ENCODE measurements at places on chromosomes 7 and 10.

- DNase-seq = no peak
Measured at GRCh38 chr10:28624351-28624750, 53.0 kb upstream of the BAMBI start.

- no peak for DNase-seq
Measured at GRCh38 chr7:128160296-128160695, 80.8 kb upstream of the LEP start.

DNA sequence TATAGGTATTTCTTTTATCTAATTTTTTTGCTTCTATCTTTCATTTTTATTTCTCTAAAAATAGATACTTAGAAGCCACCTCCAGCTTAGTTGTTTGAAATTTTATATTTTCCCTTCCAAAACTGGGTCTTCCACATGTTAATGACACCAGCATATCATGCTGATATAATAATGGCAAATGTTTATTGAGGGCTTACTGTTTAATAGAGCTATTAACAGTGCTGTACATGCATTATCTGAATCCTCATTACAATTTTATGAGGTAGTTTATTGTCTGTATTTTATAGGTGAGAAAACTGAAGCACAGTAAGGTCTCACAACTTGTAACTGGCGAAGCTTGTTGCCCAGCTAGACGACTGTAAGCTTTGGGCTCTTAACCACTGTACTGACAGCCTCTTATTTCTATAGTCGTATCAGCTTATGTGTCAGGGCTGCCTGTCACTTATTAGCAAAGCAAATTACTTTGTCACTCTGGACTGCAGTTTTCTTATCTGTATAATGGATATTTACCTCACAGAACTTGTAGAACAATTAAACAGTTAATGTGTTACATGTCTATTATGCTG lies 51.2 kb downstream of the ANKIB1 start:
- DNase-seq = no peak

DNA sequence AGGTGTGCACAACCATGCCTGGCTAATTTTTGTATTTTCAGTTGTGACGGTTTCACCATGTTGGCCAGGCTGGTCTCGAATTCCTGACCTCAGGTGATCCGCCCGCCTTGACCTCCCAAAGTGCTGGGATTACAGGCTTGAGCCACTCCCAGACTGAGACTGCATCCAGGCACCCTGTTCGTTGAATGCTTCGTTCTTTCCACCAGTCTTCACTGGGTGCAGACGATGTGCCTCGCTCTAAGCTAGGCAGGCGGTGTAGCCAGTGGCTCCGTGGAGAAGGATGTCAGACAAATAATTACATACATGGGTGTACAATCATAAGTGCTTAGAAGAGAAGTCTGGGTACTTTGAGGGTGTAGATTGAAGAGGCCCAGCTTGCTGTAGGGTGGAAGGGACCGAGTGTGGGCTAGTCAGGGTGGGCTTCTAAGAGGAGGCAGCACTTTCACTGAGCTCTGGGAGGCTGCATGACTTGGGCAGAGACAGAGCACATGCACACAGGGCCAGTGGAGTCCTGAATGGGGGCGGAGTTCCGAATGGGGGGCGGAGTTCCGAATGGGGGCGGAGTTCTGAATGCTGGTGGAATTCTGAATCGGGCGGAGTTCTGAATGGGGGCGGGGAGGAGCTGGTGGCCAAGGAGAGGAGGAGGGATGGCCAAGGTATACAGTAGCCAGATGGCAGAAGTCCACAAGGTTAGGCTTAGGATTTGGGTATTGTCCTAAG lies 74.3 kb downstream of the COL26A1 start:
- no peak for DNase-seq

DNA sequence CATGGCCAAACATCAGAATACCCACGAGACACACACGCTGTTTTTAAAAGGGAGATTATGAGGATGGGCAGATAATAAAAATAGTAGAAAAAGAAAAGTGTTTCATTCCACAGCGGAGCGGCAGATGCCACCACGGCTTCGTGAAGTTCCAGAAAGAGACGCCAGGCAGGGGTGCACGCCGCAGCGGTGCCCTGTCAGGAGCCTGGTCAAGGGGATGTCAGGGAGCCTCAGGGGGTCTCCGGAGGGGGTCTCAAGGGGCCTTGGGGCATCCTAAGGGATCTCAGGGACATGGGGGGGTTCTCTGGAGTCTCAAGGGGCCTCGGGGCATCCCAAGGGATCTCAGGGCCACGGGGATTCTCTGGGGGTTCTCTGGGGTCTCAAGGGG lies 253.4 kb downstream of the ZMYND11 start:
- no peak for DNase-seq

DNA sequence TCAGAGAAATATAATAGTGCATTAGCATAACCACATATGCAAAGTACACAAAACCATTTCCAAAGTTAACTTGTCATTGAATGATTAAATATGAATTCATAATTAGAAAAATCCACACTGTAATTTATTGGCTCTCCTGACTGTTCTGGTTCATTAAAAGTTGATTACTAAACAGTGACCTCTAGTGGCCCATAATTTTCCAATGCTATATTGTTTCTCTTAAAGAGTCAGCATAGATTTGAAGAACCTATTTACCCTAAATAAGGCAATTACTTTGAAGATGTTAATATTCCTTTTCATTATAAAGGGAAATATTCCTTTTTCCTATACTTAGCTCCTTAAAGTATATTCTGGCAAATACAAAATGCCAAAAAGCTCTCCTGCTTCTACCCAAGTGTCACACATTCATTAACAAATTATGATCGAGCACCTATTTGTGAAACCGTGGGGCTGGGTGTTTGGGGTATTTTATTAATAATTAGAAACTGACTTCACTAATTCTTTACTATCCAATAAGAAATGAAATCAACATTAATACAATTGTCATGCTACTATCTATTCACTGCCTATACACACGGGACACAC lies 86.2 kb downstream of the HIBADH start:
- no peak for DNase-seq

GRCh38 chr7:52289247-52289646 lies 746.2 kb upstream of the POM121L12 start:
- DNase-seq = no peak

DNA sequence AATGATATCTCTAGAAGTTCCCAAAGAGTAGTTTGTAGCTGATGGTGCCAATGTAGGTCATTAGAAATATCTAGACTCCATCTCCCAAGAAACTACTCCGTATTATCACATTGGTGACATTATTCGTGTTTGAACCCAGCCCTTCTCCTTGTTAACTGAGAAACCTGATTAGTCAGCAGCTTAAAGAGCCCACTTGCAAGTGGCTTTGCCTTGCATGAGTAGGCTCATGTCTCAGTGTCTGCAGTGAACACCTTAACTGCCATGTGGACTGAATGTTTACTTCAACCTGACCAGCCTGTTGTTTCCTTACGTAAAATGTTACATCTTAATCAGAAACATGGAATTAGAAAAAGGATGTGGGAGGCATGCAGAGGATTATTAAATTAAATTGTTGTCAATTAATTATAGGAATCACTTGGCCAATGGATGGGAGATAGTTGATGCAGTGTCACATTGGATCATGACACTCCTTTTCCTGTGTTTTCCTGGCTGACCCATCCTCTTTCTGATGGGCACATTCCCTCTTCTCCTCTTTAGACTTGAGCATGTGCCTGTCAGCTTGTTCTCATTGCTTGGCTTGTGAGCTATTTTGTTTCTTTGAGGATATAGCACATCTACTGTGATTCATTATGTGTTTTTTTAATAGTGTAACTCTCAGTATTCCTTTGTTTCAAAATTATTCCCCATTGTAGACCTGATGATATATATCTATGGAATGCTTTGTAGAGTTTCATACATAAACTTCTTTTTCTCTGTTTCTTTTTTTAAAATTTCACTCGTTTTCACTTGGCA lies 18.0 kb downstream of the STARD3NL start:
- DNase-seq = peak; percentile 64

DNA sequence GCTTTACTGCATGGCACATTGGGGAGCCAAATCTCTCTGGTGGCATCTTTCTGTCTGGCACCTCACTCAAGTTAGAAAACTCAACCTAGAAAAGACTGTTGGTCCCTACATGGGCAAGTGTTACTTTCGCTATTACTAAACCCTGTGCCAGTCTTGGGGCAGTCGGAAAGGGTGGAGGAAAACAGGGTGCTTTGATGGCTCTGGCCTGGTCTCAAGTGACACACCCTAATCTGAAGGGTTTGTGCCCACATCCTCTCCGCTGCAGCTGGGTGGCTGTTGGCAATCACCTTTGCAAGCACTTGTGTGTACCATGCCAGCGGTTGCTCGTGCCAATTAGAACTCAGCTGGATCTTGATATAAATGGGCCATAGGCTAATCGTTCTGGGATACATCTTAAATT lies 159.8 kb upstream of the ITGB1 start:
- DNase-seq = no peak

GRCh38 chr7:85019176-85019575 lies 167.7 kb downstream of the SEMA3D start:
- DNase-seq = no peak

DNA sequence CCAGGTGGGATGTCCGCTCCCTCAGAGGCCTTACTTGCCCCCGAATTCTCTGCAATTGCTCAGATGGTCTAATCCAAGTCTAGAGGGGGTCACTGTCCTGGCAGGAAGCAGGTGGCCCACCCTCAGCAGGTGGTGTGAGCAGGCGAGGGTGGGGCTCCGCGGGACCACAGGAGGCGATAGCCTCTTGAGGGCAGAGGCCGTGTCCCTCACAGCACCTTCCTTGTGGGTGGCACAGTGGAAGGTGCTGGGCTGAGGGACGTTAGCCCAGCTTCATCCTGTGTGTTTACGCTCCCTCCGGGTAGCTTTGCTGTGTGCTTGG lies 38.3 kb upstream of the INPP5A start:
- DNase-seq = no peak

- peak; percentile 63 for DNase-seq
Measured at GRCh38 chr7:91692800-91693199, 187.7 kb downstream of the MTERF1 start.

DNA sequence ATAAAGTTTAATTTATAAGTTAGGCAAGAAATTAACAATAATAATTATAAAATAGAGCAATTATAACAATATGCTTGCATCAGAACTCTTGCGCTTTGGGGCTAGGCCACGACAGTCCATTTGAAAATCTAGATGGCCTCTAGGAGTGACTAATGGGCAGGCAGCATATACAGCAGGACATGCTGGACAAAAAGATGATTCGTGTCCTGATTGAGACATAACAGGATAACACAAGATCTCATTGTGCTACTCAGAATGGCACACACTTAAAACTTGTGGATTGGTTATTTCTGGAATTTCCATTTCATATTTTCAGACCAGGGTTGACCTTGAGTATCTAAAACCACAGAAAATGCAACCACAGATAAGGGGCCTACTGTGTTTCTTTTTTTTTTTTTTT lies 27.5 kb downstream of the CTNNA3 start:
- peak; percentile 41 for DNase-seq

DNA sequence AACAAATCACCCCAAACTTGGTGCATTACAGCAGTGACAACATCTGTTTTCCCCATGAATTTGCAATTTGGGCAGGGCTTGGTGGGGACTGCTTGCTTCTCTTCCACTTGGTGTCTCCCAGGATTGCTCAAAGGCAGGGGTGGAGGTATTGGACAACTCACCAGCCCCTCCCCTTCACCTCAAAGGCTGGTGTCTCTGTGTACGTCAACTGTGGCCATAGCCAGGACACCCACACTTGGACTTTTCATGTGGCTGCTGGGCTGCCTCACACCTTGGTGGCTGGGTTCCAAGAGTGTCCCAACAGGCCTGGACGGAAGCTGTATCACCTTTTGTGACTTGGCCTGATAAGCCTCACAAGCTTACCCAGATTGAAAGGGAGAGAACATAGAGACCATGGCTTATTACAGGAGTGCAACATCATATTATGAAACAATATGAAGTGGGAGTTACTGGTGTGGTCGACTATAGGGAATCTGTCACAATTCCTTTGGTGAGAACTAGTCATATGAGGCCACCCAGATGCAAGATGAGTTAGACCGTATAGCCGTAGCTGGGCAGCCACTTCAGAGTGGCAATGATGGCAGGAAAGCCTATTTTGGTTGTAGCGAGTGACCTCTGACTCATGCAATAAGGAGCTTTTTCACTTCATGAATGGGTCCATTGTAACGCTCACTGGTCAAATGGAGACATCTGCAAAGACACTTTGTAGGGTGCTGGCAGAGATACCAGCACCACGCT lies 187.6 kb upstream of the ITGB1 start:
- DNase-seq = no peak

DNA sequence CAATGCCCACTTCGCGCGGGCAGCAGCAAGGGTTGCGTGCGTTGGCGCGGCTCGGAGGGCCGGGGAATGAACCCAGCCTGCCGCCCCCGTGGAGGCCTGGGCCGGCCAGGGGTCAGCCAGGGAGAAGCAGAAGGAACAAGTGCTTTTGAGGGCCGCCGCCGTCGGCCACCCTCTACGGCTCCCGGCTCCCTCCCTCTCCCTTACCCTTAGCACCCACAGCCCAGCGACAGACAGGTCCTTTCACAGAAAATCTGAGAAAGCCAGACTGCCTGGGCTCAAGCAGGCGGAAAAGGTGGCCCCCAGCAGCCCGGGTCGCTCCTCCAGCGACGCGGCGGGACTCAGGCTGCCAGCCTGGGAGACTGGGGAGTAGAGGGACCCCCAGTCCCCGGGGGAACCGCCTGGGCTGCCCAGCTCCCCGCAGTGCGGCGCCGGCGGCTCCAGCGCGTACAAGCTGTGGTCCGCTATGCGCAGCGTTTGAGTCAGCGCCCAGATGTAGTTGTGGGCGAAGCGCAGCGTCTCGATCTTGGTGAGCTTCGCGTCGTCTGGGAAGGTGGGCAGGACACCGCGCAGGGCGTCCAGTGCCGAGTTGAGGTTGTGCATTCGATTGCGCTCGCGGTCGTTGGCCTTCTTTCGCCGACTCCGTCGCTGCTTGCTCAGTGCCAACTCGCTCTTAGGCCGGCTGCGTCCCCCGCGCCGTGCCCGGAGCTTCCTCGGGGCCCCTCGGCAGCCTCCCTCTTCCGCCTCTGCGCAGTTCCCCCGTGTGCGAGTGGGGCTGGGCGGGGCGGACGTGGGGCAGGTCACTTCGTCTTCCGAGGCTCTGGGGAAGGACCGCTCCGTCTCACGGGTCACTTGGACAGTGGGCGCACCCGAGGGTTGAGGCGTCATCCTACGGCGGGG lies 815 bp downstream of the NEUROG3 start:
- no peak for DNase-seq

DNA sequence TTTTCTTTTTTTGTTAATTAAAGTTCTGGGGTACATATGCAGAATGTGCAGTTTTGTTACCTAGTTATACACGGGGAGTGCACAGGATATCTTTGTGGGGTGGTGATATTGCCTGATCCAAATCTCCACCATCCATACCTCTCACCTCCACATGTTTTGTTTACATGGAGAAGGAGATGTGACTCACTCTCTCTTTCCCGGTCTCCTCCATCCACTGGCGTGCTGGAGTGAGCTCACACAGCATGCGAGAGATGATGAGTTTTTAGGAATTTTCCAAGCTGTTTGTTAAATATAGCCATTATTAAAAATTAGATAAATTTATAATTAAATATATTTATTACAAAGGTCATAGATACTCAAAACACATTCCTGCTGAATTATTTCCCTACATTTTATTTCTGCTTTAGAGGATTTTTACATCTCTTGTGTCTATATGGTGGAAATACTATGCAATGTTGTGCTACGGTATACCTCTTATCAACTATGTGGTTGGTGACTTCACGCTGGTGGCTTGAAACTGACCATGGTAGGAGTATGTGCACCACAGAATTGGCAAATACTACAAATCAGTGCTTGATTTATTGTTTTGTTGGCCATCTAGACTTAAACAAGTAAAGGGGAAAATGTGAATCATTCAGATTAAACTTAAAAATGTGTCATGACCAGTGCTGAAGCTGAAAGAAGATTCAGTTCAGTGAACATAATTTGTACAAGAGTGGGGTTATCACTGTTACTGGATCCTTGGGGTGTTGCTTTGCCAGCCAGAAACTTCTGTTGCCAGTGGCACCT lies 107.9 kb upstream of the FAM180A start:
- peak; percentile 99 for DNase-seq

Measured in astrocyte (in vitro differentiated cells and primary cell).